ENCODE measurements at places on chromosomes 12 and 14. TPM values are rescaled to one million over a fixed set of nuclear protein-coding genes. Genes with fewer than 3 reads are reported as not detected.
A peak's percentile ranks its signal among the peaks of the same experiment; 100 is the strongest.

The ORAI1 gene
- 3.3 TPM for total RNA-seq

GRCh38 chr12:90833228-90833627, 121.7 kb downstream of the CCER1 start:
- DNase-seq = no peak

- no peak for DNase-seq
Observed at GRCh38 chr12:53298164-53298563, 1.3 kb upstream of the MYG1 start.

The PPFIA2 gene
- 2.0 TPM for total RNA-seq

DNA sequence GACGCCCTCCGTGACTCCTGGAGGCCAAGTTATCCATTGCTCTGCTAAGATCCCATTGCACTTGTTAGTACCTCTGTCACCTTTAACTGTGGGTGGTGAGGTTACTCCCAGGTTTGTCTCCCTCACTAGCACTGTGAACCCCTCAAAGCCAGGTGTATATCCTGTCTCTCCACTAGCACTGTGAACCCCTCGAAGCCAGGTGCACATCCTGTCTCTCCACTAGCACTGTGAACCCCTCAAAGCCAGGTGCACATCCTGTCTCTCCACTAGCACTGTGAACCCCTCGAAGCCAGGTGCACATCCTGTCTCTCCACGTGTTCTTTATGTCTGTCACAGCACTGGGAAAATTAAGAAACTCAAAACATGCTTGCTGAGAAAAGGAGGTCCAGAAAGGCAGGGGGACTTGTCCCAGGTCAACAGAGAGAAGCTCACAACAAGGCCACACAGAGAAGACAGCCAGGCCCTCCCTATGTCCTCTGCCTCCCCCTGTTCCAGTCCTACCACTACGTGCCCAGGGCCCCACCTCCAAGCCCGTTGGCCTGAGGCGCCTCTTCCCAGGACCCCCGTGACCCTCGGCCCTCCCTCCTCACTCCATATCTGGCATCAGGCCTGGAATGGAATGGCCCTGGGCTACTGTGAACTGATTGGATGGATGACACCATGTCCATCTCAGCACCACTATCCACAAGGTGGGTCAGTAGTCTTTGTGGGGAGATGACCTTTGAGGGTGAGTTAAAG, 26.4 kb upstream of the FKBP4 start:
- DNase-seq = no peak

DNA sequence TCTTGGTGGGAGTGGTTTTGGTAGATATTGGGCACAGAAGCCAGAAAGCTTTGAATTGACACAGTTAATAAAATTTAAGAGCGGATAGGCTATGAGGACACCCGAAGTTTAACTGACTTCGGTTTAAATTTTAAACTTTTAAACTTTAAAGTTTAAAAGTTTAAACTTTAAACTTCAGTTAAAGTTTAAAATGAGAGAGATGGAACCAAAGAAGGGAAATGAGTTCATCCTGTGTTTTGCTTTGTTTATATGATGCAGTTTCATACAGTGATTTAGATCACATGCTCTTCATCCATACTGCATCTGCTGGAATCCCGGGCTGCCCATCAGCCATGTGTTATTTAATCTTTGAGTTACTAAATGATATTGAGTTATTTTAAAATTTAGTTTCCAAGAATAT, 27.2 kb upstream of the LRRK2 start:
- DNase-seq = no peak

DNA sequence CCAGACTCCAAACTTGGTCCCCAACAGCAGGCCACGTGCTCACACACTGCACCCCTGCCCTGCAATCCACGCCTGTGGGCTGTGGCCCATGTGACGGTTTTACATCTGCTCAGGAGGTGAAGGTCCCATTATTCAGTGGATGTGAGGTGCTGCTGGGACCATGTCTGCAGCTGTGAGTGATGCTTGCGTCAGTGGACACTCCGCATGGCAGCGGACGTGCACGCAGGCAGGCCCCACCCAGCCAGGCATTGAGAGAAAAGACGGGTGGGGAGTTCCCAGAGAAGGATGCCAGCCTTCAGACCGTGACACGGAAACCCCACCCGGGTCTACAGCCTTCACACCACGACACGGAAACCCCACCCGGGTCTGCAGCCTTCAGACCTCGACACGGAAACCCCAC, 67.6 kb downstream of the NOC4L start:
- DNase-seq = no peak

GRCh38 chr14:99996951-99997571, 68.2 kb upstream of the EVL start:
- no peak for DNase-seq

The KCNMB4 gene
- total RNA-seq = 0.18 TPM

GRCh38 chr12:133233993-133234564, 1.6 kb downstream of the ANHX start:
- no peak for DNase-seq

DNA sequence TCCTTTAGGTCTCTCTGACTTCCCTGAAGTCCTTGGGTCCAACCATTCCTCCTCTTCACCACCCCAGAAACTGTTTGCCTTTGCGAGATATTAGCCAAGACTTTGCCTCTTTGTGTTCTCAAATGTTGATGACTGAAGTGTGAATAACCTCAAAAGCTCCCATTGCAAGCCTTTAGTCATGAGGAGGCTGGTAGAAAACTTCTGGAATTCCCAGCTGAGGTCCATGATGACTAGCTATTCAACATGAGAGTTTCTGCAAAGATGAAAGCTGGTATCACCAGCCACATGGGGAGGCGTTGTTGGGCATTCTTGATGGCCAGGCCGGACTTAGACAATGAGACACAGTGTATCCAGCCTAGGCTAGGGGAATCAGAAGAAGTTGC, 111.7 kb downstream of the TBX5 start:
- no peak for DNase-seq

- no peak for DNase-seq
Observed at GRCh38 chr12:55143566-55143870, 17.3 kb downstream of the OR9K2 start.

DNA sequence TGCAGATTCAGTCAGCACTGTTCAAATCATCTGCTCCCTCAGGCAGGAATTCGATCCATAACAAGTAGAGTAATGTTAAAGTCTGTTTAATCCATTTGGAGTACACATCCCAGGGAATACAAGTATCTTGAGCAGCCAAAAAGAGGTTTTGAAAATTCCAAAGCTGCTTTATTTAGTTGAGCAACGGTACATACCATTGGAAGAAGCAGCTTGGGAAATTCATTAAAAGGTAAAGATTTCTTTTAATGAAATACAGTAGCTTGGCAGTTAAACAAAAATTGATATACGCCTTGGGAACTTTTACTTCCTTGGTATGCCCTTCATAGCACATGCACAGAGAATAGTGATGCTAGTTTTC, 153.8 kb downstream of the LRIG3 start:
- DNase-seq = no peak

DNA sequence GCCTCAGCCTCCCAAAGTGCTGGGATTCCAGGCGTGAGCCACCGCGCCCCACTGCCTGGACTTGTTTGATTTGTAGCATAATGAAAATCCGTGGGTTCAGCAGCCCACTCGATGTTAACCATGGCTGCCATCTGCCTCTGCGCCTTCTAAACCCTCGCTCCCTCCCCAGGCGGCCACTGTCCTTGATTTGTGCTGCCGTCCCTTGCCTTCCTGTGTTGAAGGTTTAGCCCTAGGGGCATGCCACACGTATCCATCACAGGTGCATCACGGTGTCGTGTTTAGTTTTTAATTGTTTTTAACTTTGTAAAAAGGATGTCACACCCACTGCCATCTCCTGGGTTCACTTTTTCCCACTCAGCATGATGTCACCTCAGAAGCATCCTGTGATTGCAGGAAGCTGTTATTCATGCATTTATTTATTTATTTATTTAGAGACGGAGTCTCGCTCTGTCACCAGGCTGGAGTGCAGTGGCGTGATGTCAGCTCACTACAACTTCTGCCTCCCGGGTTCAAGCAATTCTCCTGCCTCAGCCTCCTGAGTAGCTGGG, 24.5 kb upstream of the ULK1 start:
- DNase-seq = no peak

The LHX5 gene
- not detected for total RNA-seq

DNA sequence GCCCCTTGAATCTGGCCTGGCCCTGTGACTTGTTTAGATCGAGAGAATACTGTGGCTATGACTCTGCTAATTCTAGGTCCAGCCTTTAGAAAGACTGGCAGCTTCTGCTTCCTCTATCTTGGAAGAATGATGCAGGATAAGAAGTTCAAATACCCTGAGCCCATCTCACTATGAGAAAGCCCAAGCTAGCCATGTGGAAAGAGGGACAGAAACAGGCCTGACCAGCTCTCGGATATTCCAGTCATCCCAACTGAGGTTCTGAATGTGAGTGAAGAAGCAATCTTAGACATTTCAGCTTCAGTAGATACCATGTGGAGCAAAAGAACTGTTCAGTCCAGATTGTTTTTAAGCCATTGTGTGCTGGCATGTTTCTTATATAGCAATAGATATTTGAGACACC, 17.3 kb upstream of the KRR1 start:
- no peak for DNase-seq

- DNase-seq = peak; percentile 21
Observed at GRCh38 chr14:96065661-96066459, 26.7 kb downstream of the C14orf132 start.

GRCh38 chr12:51025338-51025835, 797 bp downstream of the SLC11A2 start:
- no peak for DNase-seq

- DNase-seq = no peak
Observed at GRCh38 chr12:1723721-1724120, 32.9 kb downstream of the ADIPOR2 start.

GRCh38 chr12:100127766-100128511, 14.7 kb downstream of the BLTP3B start:
- no peak for DNase-seq

DNA sequence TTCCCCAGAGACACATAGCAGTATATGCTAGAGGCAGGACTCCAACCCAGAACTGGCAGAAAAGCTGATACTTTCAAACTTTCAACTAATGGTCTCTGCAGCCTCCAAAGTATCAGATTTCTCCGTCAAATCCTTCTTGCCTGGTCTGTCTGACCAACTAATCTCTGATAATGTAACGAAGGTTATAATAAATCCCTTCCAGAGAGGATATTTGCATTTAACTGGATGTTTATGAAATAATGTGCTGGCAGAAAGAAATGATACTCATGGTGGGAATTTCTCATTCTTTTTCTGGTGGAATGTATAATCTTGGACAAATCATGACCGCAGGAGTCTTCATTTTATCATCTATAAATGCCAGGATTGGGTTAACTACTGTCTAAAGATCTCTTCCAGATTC, 860.3 kb downstream of the DIO2 start:
- DNase-seq = no peak

The ACOT4 gene
- total RNA-seq = 4.8 TPM

- DNase-seq = no peak
Observed at GRCh38 chr12:28237423-28237822, 47.2 kb downstream of the CCDC91 start.

DNA sequence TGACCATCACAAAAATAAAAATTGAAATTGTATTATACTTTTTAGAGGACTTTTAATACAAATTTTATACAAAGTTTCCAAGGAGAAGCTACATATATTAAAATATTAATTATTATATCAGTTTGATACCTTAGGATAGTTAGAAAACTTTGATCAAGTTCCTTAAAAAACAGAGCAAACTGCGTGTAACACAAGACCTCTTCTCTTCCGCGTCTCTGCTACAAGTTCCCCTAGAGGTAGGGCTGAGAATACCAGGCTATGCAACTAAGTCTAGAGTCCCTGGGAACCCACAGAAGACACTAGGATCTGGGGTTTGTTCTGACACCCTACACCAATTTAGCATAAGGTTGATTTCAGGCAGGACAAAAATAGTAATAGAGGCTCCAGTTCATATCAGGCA, 319.0 kb downstream of the FOXG1 start:
- no peak for DNase-seq

DNA sequence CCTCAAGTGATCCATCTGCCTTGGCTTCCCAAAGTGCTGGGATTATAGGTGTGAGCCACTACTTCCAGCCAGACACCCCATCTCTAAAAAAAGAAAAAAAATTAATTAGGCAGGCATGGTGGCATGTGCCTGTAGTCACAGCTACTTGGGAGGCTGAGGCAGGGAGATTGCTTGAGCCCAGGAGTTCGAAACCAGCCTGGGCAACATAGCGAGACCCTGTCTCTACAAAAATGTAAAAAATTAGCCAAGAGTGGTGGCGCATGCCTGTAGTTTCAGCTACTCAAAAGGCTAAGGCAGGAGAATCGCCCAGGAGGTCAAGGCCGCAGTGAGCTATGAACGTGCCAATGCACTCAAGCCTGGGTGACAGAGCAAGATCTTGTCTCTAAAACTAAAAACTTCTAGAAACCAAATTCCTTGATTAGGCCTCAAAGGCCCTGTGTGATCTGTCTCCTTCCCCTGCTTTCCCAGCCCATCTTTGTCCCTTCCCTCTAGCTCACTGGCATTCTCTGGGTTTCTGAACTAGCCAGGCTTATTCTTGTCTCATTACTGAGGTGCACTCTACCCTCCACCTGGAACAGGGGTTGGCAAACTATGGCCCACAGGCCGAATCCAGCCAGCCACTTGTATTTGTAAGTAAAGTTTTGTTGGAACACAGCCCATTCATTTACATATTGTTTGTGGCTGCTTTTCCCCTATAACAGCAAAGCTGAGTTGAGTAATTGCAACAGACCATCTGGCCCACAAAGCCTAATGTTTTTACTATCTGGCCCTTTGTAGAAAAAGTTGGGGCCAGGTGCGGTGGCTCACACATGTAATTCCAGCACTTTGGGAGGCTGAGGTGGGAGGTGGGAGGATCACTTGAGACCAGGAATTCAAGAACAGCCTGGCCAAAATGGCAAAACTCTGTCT, 17.2 kb upstream of the TPCN1 start:
- DNase-seq = no peak

The KRT77 gene
- not detected for total RNA-seq

DNA sequence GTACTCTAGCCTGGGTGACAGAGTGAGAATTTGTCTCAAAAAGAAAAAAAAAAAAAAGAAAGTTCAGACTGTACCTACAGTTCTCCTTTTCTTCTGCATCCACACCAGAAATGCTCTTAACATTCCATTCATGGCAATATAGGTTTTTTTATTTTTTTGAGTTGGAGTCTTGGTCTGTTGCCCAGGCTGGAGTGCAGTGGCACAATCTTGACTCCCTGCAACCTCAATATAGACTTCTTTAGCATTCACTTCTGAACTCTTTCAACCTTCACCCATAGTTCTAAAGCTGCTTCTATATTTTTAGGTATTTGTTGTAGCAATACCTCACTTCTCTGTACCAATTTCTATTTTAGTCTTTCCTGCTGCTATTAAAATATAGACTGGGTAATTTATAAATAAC, 1095.7 kb downstream of the FLRT2 start:
- DNase-seq = no peak

DNA sequence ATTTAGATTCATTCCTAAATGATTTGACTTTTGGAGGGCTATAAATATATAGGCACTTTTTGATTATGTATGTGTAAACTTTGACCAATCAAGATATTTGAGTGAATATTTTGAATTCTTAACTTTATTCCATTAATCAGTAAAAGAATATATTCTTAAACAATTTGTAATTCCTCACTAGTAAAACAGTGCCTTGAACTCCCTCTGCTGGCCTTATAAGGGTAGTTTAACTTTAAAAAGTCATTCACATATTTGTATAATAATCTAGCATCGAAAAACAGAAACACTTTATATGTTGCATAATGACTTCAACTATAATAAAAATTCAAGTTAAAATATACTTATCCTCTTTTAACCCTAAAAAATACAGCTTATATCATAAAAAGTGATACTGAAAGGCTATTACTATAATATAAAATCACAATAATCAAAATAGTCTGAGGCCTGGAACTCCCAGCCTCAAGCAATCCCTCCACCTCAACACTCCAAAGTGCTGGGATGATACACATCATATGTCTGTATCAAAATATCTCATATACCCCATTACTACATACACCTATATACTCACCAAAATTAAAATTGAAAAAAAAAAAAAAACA, 31.2 kb downstream of the CCDC59 start:
- no peak for DNase-seq

Data from Peyer's patch (tissue), 4 donors.